ENCODE measurements at places on chromosomes 7 and 10.

DNA sequence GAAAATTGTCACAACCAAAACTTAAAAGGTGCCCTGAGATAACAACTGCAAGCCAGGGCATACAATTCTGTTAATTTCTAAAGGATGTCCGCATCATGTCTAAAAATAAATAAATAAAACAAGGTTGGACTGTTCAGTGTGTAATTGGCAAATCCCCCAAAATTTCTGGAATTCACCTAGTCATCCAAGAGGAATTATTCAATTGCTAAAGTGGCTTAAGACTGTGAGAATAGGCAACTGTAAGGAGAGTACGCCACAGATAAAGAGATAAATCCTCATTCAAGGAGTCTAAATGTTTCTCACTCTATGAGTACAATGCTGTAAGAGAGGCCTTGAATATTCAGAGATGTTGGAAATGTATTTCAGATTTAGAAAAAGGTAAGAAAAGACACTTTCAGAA, 37.2 kb downstream of the PIK3AP1 start:
- no peak for DNase-seq

- DNase-seq: peak; percentile 36
Measured at GRCh38 chr7:7653593-7654187, 13.1 kb downstream of the UMAD1 start.

GRCh38 chr7:90165724-90166123, 11.5 kb downstream of the STEAP1 start:
- DNase-seq: no peak

GRCh38 chr7:156773966-156774365, 119.0 kb downstream of the LMBR1 start:
- DNase-seq: no peak

- no peak for DNase-seq
Measured at GRCh38 chr7:84637568-84638338, 443.2 kb upstream of the SEMA3A start.

DNA sequence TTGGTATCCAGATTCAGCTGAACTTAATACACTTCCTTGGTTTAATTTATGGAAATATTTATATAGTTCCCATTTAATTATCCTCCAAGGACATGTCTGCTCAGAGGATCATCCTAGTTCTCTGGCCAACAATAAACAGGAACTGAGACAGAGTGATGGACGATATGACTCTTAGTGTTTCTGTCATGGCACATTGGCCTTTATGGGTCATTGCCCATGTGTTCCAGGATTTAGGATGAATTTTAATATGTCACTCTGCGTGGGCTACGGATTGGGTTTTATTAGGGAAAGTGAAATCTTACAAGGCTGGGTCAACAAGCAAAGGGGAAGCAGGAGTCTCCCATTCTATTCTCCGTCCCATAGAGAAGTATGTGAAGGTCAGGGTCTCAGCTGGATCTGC, 18.8 kb upstream of the TNPO3 start:
- DNase-seq: no peak

GRCh38 chr7:94382132-94382531, 12.6 kb upstream of the COL1A2 start:
- DNase-seq: no peak

DNA sequence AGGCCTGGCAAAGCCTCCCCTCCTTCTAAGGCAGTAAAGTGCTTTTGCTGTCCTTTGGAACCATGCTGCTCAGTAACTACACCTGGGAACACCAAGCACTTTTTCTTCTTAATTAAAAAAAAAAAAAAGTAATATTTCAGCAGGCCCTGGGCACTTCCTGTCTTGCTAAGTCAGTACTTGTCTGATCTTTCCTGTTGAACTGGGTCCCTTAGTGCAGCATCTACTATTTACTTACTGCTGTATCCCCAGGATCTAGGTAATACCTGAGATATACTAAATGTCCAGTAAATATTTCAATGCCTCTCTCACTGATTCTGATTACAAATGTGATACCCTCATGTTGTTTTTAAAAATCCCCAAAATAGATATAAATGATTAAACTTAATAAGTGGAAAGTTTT, 77.4 kb downstream of the PPP1R3C start:
- DNase-seq: no peak

DNA sequence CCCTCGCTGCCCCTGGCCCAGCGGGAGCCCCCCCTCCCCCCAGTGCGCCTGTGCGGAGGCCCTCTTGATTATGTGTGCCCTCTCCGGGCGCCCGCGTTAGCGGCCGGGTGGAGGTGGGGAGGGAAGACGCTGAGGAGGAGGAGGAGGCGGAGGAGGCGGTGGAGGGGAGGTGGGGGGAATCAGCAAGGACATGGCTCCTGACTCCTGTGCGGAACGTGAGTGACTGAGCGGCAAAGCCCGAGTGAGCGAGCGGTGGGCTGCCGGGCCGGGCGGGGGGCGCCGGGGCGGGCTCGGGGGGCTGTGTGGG, 201 bp downstream of the MLLT10 start:
- DNase-seq: no peak

GRCh38 chr7:904847-905246, 28.5 kb downstream of the GET4 start:
- no peak for DNase-seq

GRCh38 chr10:90905925-90906324, 15.0 kb downstream of the ANKRD1 start:
- no peak for DNase-seq

GRCh38 chr10:29932991-29933390, 126.4 kb downstream of the JCAD start:
- DNase-seq: no peak

DNA sequence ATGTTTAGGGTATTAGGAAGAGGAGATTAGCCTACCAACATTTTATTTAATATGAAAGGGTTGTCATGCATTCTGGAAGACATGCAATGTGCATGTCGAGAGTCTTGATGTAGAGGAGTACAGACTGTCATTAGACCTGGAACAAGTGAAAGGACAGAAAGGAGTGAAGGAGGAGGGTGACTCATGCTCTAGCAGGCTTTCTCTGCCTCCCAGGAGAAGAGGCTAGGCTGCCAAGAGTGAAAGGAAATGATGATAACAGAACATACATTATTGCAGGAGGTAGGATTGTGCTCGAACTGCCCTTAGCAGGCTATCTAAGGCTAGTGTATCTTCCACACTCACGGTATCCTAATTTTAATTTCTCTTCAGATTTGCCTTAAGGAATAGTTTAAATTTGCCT, 228.8 kb downstream of the EXOC4 start:
- DNase-seq: no peak

GRCh38 chr10:69583106-69583505, 9.9 kb upstream of the NEUROG3 start:
- DNase-seq: no peak

- no peak for DNase-seq
Measured at GRCh38 chr10:77553311-77553710, 84.3 kb downstream of the KCNMA1 start.

DNA sequence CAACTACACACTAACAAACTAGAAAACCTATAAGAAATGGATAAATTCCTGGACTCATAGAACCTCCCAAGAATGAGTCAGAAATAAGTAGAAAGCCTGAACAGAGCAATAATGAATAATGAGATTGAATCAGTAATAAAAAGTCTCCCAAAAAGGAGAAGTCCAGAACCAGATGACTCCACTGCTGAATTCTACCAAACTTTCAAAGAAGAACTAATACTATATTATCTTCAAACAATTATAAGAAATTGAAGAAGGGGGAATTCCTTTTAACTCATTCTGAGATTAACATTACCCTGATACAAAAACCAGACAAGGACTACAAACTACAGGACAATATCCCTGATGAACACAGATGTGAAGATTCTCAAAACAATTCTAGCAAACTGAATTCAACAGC, 47.8 kb upstream of the CDK6 start:
- no peak for DNase-seq

GRCh38 chr7:74480861-74481417, 27.2 kb downstream of the GTF2IRD1 start:
- no peak for DNase-seq

GRCh38 chr10:125638555-125638954, 44.4 kb downstream of the TEX36 start:
- no peak for DNase-seq

DNA sequence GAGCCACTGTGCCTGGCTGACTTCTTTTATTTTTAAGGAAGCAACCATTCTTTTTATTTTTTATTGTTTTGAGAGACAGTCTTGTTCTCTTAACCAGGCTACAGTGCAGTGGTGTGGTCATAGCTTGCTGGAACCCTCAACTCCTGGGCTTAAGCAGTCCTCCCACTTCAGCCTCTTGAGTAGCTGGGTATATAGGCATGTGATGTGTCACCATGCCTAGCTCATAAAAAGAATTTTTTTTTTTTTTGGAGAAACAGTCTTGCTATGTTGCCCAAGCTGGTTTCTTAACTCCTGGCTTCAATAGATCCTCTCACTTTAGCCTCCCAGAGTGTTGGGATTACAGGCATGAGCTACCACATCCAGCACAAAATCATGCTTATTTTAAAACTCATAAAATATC, 5.8 kb downstream of the MCU start:
- DNase-seq: no peak

Measured in activated CD8-positive, alpha-beta T cell treated with anti-CD3 and anti-CD28 coated beads for 36 hours (primary cell).